Cardiac muscle cell (in vitro differentiated cells and primary cell): ENCODE measurements at places on chromosomes 4 and X.

DNA sequence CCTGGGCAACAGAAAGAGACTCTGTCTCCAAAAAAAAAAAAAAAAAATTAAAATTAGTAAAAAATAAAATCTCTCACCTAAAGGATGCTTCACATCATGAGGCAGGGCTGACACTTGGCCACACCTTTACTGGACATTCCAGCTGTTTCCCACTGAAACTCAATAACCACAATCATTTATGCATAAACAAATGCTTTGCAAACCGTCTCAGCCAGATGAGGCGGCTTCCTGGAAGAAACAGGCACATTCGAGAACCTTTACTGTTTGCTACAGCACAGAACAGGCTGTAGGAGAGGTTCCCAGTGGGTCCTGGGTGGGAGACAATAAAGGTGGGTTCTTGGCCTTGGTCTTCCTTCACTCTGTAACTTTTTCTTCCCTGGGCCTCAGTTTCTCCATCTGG lies 10.9 kb upstream of the TBC1D14 start:
- H3K27ac ChIP-seq = no peak overlapping the region
- H3K27me3 ChIP-seq = no peaks in the 10 kb centered on the region
- peaks cover 12% of the 10 kb centered on the region for H3K4me1 ChIP-seq
- no peak overlapping the region for H3K4me3 ChIP-seq
- DNase-seq = no peak
- no peaks in the 10 kb centered on the region for H3K36me3 ChIP-seq

- H3K27ac ChIP-seq = no peak overlapping the region
- H3K4me3 ChIP-seq = no peak overlapping the region
- H3K4me1 ChIP-seq = no peaks in the 10 kb centered on the region
- DNase-seq = no peak
- H3K27me3 ChIP-seq = no peaks in the 10 kb centered on the region
Observed at GRCh38 chrX:15014281-15014680, 141.1 kb downstream of the MOSPD2 start.

GRCh38 chr4:55801498-55801897 lies 18.1 kb upstream of the EXOC1L start:
- H3K27me3 ChIP-seq = no peaks in the 10 kb centered on the region
- no peak overlapping the region for H3K4me3 ChIP-seq
- H3K27ac ChIP-seq = no peak overlapping the region
- DNase-seq = peak; percentile 45
- no peaks in the 10 kb centered on the region for H3K36me3 ChIP-seq

DNA sequence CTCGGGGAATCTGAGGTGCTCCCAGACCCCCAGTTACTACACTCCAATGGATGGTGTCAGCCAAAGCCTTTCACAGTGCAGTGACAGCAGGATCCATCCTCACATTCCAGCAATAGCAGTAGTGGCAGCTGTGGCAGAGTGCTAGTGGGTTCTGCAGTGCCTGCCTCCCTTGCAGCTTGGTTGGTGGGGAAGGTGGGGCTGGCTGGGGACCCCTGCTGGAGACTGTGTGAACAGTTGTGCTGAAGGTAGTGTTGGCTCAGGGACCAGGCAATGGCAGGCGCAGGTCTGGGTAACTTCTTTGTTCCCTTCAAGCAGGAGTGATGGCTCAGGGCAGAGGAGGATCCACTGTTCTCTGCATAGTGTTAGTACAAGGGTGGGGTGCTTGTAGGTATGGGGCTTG lies 343.7 kb upstream of the TRAM1L1 start:
- no peak for DNase-seq
- H3K4me3 ChIP-seq = no peak overlapping the region
- no peaks in the 10 kb centered on the region for H3K36me3 ChIP-seq

- no peak for DNase-seq
- no peaks in the 10 kb centered on the region for H3K4me1 ChIP-seq
- no peak overlapping the region for H3K4me3 ChIP-seq
- no peak overlapping the region for H3K27ac ChIP-seq
Observed at GRCh38 chr4:8685831-8686230, 93.3 kb downstream of the CPZ start.
